ENCODE measurements at places on chromosomes 4 and X.

DNA sequence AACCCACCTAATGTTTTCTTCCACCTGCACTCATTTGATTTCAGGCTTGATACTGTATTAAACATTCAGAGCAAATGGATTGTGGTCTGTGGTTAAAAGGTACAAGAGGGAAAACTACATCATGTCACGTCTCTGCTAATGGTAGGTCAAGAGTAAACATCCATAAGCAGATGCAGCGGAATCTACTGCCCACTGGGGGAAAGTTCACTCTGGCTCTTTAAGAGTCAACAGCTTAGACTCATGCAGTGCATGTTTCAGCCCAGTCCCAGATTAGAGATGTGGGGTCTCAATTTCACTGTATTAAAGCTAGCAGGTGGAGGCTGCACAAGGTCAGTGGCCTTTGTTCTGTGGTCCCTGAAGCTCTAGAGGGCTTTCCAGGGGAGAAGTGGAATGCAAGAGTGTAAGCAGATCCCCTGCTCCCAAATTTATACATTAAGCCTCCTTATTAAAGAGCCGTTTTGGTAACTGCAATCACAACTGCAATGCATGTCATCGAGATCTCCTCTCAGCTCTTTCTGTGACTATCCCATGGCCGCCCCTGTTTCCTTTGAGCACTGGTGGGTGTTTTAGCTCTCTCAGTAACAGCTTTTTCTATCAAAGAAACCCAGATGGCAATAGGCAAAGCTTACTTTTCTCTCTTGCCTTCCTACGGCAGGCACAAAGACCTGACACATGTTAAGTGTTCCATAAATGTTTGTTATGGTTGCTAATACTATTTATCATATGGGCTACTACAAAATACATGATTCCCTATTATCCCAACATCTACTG is 53.4 kb downstream of the LDB2 start:
- DNase-seq: no peak

- no peak for DNase-seq
These were observed 97.7 kb downstream of the NFKB1 start for GRCh38 chr4:102598762-102599374.

- no peak for DNase-seq
These were observed 74.9 kb downstream of the CRLF2 start for GRCh38 chrX:1137531-1137930.

- no peak for DNase-seq
These were observed 54.1 kb upstream of the AP1S2 start for GRCh38 chrX:15908603-15909290.

GRCh38 chr4:60129740-60130139 is 1070.4 kb upstream of the ADGRL3 start:
- no peak for DNase-seq

GRCh38 chr4:27861381-27861787 is 1000.7 kb downstream of the STIM2 start:
- peak; percentile 61 for DNase-seq

DNA sequence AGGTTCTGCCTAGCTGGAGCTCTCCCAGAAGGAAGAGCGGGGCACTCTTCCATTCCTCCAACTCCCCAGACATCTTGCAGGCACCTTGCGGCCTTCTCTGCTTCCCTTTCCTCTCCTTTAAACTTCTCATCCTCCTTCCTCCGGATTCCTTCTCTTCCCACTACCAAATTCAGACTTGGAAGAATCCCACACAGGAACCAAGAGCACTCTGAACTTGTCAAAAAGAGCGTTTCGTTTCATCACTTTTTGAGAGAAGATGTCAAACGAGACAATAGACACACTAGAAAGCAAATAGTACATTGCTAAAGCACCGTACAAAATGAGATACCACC is 512 bp upstream of the UCP1 start:
- no peak for DNase-seq

GRCh38 chr4:7360806-7361205 is 73.9 kb downstream of the PSAPL1 start:
- no peak for DNase-seq

DNA sequence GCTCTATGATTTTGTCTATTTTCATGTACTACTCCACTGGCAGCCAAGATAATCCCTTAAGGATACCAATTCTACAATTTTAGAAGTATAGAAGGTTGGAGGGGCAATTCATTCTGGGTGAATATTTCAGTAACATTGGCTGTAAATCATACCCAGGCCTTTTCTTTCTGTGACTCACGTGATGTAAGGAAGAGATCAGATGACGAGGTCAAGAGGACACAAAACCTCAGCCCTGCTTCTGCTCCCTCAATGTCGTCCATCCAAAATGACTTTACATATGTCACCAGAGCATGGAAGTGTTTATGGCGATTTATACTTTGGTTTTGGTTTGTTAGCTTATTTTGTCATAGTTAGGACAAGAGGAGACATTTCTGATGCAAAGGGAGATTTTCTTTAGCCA is 70.7 kb upstream of the SLC4A4 start:
- no peak for DNase-seq

DNA sequence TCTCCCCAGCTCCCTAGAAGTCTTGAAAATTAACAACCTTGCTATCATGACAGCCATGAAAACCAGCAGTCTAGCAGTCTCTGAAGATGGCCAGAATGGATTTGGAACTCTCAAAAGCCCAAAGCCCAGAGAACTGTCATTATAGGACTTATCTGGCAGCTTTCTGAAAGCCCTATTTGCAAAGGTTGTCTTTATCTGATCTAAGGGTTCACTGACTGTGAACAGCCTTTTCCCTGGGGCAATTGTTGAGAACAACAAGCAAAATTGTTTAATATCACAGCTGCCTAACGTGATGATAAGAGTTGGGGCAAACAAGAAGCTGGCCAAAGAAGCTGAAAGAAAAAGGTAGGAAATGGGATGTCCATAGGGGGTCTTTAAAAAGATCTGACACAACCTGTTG is 20.9 kb upstream of the KLHL8 start:
- DNase-seq: no peak

- no peak for DNase-seq
These were observed 1.6 kb downstream of the CASK start for GRCh38 chrX:41921492-41922430.

DNA sequence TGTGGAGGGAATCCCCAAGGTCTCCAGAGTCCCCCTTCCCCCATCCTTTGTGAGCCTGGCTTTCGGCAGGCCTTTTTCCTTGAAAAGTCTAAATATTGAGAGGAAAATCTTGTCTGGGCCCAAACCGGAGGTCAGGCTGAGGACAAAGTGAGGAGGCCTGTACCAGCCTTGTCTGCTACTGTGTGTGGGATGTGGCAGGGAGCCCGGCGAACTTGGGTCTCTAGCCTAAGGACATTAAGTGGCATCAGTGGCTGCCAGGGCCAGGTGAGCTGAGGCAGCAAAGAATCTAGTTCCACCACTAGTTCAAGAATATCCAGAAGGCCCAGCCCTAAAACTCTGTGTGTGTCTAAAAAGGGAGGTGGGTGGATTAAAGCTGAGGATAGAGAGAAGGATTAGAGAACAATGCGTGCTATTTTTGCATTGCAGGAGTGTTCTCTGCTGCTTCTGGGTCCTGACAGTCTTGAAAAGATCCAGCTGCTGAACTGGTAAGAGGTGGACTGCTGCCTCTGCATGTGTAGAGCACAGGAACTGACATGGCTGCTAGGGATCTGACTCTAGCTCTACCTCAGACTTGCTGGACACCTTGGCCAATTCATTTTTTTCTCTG is 1.2 kb upstream of the AMER1 start:
- no peak for DNase-seq

Data from NCI-H2081 (cell line).